ENCODE measurements at places on chromosomes 6 and 20.

DNA sequence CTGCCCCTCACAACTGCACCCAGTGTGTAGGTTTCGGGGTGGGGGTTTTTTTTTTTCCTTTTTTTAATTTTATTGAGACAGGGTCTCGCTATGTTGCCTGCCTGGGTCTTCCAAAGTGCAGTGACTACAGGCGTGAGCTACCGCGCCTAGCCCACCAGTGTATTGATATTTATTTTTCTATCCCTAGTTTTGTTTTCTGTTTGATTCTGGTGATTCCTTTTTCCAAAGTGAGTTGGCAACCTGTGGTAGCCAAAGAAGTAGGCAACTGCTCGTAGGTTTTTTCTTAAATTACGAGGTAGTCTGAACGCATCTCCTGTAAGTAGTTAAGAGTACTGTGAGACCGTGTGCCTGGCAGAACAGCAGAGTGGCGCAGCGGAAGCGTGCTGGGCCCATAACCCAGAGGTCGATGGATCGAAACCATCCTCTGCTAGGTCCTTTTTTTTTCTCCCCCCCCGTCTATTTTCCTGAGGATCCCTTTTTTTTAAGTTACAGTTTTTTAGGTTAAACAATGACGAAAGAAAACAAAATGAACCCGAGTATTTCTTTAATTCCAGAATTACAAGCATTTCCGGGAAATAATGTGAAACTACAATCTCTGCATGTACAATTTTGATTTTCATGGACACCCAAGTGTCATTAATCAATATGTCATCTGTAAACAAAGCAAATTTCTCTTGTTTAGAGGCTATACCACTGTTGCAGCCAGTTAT lies 78.7 kb upstream of the BTN3A2 start:
- DNase-seq: no peak

GRCh38 chr20:57225830-57226229 lies 40.6 kb downstream of the BMP7 start:
- no peak for DNase-seq

DNA sequence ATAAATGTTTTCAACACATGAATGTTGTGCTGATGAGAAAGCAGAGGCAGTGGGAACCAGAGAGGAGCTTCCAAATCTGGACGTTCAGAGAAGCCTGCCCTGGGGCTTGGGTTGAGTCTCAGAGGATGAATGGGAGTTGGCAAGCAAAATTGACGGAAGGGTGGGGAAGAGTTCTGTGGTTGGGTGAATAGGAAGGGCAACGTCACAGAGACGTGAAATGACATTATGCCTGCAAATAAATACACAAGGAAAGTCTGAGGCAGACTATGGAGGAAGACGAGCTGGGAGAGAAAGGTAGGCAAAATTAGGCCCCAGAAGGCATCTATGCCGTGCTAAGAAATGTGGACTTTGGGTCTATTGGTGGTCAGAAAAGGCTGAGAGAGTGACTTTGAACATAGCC lies 25.2 kb upstream of the SGK1 start:
- DNase-seq: no peak

DNA sequence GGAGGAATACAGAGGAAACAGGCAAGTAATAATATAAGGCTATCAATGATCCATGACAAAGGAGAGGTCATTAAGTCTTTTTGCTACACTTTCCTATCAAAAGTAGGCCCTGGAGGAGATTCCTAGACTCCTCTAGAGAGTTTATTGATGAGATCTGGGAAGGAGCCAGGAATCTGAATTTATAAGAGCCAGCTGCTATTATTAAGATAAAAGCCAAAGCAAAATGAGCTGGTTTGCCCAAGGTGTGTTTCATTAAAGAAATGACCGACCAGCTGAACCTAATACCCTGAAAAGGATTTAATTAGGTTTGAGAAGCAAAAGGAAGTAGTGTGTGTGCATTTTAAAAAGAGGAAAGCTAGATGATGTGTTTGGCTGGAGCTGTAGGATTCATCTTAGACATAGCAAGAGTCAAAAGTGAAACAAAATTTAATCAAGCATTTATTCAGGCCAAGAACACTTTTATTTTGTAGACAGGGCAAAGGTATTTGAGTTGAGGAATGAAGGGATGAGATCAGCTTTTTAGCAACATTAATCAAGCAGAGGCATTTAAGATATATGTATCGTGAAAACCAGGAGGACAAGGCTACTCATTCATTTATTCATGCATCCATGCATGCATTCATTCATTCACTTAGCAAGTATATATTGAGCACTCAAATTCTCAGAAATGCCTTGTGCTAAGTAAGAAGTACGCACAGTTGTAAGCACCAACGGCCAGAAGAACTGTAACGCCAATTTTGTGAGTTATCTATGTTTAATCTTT lies 43.5 kb upstream of the SCAF8 start:
- no peak for DNase-seq

DNA sequence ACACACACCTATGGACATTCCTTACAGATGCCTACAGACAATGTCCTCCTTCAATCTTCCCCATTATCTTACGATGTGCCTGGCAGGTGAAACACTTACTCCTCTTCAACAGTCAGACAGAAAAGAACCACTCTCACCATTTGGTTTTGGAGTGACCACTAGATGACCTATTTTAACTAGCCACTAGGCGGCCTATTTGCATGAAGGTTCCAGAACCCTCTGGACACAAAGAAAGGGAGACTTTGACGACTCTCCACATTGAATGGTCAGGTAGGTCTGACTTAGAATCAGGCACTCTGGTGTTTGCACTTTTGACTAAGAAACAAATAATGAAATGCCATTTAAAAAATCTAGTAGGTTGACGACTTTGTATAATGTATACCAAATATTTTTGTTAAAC lies 42.0 kb downstream of the PNLDC1 start:
- DNase-seq: no peak

DNA sequence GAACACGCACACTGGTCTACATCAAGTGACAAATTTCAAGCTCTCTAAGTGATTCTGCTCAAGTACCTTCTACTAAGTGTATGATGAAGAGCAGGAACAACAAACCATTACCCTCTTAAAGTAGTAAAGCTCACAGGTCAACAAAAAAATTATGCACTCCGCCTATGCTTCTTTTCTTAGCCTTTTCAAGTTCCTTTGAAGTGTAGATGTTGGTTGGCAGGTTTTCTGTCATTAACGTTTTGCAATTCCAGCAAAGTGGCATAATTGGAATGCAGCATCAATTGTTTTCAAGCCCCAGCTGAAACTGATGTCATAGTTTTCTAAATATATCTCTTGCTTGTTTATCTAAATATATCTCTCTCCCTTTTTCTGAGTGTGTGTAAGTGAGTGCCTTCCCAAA lies 396.9 kb upstream of the EYS start:
- no peak for DNase-seq

GRCh38 chr6:53282234-53282633 lies 66.5 kb downstream of the ELOVL5 start:
- DNase-seq: no peak

- no peak for DNase-seq
Observed at GRCh38 chr20:38473367-38473795, 738 bp downstream of the RALGAPB start.

GRCh38 chr20:51867251-51867650 lies 64.9 kb upstream of the SALL4 start:
- no peak for DNase-seq

- DNase-seq: no peak
Observed at GRCh38 chr6:33289784-33290315, 449 bp downstream of the PFDN6 start.

GRCh38 chr20:55714736-55715135 lies 290.6 kb downstream of the CBLN4 start:
- no peak for DNase-seq

DNA sequence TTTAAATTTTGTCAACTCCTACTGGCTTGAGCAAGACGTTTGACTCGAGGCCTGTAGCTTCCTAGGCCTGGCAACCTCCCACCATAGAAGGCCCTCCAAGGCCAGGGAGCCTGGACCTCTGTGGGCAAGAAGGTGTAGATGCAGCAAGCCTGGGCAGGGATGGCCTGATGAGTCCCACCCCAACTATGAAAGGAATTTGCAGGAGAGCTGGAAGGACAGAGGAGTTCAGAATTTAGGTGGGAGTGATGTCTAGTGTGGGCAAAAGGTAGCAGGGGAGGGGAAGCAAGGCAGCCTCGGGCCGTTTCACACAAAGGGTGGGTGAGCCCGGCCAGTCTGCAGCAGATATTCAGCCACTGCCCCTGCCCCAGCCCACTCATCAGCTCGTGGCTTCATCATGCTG lies 245.2 kb downstream of the CDH26 start:
- DNase-seq: no peak

DNA sequence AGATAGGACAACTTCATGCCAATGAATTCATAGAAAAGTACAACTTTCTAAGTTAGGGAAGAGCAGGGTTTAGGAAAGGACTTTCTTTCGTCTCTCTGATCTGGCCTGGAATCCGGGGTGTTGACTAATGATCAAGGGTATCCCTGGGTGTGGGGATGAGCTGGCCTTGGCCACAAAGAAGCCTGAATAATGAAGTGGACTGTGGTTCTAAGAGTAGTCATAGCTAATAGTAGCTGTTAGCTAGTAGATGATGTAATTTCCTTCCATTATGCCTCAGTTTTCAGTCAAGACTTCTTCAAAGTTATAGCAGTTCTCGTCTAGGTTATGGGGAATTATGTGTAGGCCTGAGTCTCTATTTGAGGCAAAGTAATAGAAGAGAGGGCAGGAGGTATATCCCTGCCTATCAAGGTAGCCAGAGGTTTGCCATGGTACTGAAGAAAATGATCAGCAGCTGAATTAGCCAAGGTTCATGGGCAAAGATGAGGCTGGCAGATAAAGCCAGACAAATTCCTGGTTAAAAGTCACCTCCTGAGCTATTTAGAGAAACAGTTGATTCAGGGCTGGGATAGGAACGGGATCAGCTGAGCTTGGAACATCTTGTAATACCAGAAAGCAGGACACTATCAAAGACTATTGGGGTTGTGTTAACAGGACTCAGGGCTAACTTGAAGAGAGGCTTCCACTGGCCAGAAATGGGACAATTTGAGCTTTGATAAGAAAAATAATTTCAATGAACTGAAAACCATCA lies 18.7 kb upstream of the TRPC4AP start:
- no peak for DNase-seq

DNA sequence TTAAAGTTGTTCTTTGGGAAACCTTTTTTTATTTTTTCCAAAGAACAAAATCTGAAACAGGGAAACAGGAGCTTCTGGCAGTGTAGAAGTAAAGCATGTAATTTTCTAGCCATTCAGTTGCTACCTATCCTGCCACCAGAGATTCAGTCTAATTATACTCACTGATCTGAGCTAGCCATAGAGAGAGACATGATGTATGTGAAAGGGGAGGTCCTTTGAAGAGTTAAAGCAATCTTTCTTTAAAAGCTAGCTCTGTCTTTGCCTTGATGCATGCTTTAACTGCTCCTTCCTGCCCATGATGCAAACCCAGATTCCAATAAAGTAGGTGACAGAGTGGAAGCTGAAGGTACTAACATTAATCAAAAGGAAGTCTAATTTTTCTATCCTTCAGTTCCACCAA lies 114.1 kb upstream of the GRIK2 start:
- DNase-seq: no peak

DNA sequence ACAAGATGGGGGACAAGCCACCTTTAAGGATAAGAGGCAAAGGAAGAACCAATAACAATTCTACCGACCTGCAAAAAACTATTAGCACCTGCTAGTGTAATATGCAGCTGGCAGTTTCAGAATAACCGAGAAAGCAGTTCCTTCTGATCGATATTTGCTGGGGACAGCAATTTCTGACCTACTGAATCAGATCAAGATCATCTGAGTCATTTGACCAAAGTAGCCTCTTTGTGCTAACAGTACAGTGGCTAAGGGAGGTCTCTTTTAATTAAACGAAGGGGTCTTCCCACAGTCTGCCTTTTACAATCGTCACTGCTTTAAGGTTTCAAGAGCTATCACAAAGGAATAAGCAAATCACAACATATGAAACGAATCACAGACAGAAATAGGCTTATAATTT lies 318.9 kb downstream of the BTBD9 start:
- no peak for DNase-seq

DNA sequence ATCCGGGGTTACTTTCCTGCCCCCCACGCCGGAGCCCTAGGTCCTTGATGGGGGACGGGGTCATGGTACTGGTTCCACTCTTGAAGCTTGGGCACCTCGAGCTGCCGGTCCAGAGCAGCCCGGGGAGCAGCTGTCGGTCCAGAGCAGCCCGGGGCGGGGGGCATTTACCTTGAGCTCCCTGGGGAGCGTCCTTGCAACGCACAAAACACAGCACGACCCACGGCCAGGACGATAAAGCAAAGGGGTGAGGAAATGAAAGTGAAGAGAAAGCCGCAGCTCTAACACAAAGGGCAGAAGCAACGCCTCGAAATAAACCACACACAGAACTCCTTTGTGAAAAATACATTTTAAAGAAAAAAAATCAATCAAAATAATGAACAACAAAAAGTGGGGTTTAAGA lies 39.1 kb downstream of the KCNQ2 start:
- no peak for DNase-seq

- no peak for DNase-seq
Observed at GRCh38 chr6:159540152-159540551, 152.9 kb downstream of the SOD2 start.

GRCh38 chr6:92538926-92539325 lies 880.4 kb downstream of the EPHA7 start:
- no peak for DNase-seq

GRCh38 chr6:15770347-15771143 lies 107.7 kb upstream of the DTNBP1 start:
- DNase-seq: no peak

DNA sequence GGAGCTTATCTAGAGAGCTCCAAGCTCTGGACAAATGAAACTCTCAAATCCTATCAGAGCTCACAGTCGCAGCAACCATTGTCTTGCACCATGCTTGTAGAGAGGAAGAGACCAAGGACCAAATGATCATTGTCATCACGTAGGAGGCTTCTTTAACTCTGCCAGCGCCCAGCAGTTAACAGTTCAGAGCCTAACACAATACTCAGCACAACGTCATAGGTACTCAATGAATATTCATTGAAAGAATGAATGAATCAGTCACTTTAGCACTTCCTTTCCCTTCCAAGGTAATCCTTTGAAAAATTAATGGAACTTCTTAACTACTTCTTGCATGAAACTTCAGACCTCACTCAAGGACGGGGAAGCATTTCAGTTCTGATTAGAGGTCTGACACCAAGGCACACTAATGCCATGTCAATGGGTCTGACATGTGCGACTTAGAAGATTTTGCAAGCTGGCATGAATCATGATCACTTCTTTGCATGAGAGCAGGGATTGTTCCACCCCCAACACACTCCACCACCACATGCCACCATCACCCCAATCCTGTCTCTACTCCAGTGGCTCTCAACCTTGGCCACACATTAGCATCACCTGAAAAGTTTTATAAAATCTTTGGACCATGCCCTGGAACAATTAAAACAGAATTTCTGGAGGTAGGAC lies 45.1 kb downstream of the KHDC1L start:
- DNase-seq: no peak

DNA sequence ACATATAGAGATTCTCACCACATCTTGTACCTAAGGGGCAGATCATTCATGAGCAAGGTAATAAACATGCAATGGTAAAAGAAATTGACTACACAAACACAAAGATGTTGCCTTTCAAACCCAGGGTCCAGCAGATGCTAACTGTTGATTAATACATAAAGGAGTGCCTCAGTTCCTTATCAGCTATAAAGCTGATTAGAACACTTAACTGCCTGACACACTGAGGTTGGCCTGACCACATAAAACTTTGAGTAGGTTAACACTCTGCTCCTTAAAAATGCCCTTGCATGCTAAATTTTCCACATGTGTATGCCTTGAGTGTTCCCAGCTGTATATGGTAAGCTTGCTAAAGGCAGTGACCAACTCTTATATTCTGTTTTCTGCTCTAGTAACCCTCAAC lies 14.9 kb downstream of the CRISP2 start:
- DNase-seq: no peak

- DNase-seq: no peak
Observed at GRCh38 chr6:93165850-93166430, 253.4 kb downstream of the EPHA7 start.

All from SIG-M5 (cell line).